Stimulated activated CD4-positive, alpha-beta T cell treated with anti-CD3 and anti-CD28 coated beads, TNF-alpha, amount 100 ng/mL, for 1 hour (primary cell): ENCODE measurements at places on chromosomes 16 and 17.

DNA sequence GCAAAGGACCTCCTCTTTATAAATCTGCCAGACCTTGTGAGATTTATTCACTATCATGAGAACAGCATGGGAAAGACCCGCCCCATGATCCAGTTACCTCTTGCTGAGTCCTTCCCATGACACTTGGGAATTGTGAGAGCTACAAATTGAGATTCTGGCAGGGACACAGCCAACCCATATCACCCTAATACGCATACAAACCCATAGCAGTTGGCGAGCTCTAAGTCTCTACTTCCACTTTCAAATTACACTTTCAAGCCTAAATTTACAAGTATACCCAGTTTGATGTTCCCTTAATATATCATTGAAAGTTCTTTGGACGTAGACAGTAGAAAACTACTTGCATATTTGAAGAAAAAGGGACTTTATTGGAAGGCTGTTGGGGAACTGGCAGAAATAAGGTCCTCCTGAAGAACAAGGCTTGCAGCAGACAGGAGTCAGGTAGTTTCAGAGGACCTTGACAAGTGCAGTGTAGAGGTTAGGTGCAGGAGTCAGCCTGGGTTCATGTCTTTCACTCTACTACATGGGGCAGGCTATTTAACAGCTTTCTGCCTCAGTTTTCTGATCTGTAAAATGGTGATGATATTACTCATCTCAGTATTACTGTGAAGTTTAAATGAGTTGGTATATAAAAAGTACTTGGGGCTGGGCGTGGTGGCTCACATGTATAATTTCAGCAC, 107.9 kb upstream of the EEF2KMT start:
- no peak for DNase-seq

DNA sequence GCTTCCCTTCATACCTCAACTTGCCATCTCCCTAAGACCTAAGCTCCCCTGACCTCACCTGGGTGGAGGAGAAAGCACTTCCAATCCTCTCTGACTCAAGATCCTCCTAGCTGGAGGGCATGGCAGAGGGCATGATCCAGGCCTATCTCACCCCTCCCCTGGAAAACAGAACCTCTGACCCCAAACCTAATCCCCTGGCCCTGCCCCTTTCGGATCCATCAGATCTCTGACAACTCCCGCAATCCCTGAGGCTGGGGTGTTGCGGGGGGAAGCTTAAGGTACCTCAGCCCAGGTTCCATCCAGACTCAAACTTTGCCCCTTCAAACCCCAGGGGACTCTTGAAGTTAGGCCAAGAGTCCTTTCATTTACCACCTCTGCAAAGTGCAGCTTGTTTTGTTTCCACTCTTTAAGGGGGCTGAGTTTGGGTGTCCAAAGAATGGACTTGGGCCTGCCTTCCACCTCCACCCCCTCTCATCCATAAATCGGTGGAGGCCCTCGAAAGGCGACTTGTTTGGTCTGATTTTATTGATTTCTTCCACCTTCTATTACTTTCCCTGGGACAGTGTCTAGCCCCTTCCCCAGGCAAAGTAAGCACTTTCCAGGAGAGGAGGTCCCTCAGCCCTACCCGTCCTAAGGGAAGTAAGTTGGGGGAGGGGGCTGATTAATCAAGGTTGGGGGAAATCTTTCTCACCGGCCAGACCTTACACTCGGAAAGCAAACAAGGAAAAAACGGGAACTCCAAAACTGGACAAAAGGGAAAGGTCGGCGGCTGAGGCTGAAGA, 2.6 kb downstream of the EPOP start:
- DNase-seq: no peak

- DNase-seq: no peak
Observed at GRCh38 chr17:57756951-57757350, 11.9 kb upstream of the CCDC182 start.

GRCh38 chr16:23377071-23377931, 75.2 kb downstream of the SCNN1B start:
- DNase-seq: no peak

GRCh38 chr17:13986855-13987254, 82.4 kb upstream of the COX10 start:
- DNase-seq: no peak
